Glutamatergic neuron (in vitro differentiated cells): ENCODE measurements at places on chromosomes 5 and 9. TPM values are rescaled to one million over a fixed set of nuclear protein-coding genes. Genes with fewer than 3 reads are reported as not detected.

Gene SEC24A
- 23.8 TPM for total RNA-seq

Gene GRXCR2
- total RNA-seq: not detected

Gene CATSPER3
- 0.54 TPM for total RNA-seq

Gene INSL6
- total RNA-seq: not detected

Gene MEIKIN
- total RNA-seq: not detected

Gene PLK2
- 7.8 TPM for total RNA-seq

Gene SLC25A46
- 38.1 TPM for total RNA-seq

Gene PKD2L2
- not detected for total RNA-seq

Gene FCN1
- not detected for total RNA-seq

Gene ADGRD2
- total RNA-seq: not detected

Gene KLF9
- 0.25 TPM for total RNA-seq

Gene DND1
- total RNA-seq: 5.4 TPM
